Left lung (tissue), 14 donors: ENCODE measurements at places on chromosomes 16 and 17. TPM values are rescaled to one million over a fixed set of nuclear protein-coding genes. Genes with fewer than 3 reads are reported as not detected.

DNA sequence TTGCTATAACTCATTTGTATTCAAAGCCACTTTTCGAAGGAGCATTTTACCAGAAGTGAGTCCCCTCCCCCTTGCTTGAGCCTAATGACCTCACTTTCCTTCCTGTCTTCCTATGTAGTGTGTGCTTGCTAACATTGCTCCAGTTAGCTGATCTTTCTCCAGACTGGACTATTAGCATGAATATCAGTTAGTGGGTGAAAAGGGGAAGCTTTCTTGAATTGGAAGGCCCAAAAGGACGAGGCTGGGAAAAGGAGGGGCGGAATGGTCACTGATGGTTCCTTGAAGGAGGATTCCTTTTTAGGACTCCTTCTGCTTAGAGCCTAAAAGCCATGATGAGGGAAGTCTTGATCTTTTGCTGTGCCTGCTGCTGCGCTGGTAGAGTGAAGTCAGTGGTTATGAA is 11.9 kb downstream of the MAP3K3 start:
- DNase-seq = no peak

DNA sequence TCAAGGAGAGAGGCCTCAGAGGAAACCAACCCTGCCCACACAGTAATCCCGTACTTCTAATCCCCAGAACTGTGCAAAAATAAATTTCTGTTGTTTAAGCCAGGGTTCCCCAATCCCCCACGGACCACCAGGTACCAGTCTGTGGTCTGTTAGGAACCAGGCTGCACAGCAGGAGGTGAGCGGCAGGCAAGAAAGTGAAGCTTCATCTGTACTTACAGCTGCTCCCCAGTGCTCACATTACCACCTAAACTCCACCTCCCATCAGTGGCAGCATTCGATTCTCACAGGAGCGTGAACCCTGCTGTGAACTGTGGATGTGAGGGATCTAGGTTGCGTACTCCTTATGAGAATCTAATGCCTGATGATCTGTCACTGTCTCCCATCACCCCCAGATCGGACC is 101.1 kb upstream of the CDC42EP4 start:
- DNase-seq = no peak

- DNase-seq = no peak
Measured at GRCh38 chr17:49093131-49093530, 39.4 kb upstream of the B4GALNT2 start.

GRCh38 chr17:4833941-4834680 is 971 bp downstream of the MINK1 start:
- peak; percentile 77 for DNase-seq

DNA sequence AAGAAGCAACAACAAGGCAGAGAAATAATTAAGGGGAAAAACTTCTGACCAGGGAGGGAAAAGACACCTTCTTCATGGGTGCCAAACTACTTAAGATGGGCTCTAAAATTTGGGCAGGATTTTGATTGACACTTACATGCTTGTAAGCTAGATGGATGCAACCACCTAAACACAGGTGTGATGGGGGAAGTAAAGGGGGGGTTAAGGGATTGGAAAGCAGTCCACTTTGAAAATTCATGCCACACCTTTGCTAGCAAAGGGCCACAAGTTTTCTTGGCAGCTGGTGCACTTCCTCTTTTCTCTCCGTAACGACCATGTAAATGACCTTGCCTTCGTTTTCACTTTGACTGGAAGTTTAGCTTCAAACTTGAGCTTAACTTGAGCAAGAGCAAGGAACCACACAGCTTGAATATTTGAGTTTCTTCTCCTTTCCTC is 14.3 kb upstream of the PRKAR1A start:
- no peak for DNase-seq

Gene CCT6B
- 0.58 TPM for total RNA-seq

GRCh38 chr17:82246365-82247181 is 17.7 kb downstream of the SLC16A3 start:
- DNase-seq = no peak

DNA sequence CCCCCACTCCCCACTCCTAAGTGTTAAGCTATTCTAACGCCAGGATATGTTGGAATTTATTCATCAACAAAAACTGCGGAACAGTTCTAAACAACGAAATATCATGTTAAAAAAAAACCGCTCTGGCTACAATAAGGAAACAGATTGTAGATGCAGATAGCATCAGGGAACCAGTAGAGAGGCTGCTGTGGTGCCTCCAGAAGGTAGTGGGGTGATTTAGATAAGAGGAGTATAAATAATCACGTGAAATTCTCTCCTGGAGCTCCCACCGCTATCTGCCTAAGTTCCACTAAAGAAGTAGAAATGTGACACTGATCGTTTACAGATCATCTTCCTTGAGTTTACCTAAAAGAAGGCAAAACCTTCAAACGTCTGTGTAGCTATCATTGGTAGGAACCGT is 8.0 kb downstream of the AHSP start:
- no peak for DNase-seq

Gene SGCA
- 18.5 TPM for total RNA-seq

DNA sequence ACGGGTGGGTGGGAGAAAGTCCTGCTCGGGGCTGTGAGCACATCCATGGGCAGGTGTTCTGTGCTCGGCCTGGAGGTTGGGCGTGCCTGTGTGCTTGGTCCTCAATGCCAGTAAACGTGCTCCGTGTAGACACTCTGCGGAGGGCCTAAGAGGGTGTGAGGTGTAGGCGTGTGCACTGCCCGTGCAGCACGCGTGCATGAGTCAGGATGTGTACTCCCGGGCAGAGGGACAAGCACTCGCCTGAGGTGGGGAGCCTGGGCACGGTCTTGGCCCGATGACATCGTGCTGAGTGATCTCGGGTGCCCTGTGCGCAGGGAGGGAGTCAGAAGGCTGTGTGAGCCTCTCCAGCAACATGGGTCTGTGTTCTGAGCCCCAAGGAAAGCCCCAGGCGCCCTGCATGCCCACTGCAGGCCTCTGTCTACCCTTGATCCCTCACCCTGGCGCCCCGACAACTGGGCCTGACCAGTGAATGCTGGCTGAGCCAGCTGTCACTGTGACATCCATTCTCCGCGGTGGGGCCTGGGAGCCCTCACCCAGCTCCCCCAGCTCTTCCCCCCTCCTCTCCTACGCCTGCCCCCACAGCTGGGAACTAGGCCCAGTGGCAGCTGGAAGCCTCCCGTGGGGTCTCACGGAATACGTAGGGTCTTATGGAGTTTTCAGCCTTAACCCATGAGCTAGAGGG is 23.5 kb upstream of the NXPH3 start:
- no peak for DNase-seq

DNA sequence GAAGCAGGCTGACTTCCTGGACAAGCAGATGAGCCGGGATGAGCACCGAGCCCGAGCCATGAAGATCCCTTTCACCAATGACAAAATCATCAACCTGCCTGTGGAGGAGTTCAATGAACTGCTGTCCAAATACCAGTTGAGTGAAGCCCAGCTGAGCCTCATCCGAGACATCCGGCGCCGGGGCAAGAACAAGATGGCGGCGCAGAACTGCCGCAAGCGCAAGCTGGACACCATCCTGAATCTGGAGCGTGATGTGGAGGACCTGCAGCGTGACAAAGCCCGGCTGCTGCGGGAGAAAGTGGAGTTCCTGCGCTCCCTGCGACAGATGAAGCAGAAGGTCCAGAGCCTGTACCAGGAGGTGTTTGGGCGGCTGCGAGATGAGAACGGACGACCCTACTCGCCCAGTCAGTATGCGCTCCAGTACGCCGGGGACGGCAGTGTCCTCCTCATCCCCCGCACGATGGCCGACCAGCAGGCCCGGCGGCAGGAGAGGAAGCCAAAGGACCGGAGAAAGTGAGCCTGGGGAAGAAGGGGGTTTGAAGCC is 11.0 kb downstream of the NFE2L1 start:
- DNase-seq = no peak

GRCh38 chr17:68849673-68850610 is 105.2 kb downstream of the ABCA8 start:
- DNase-seq = no peak

- no peak for DNase-seq
Measured at GRCh38 chr16:68900009-68900408, 56.7 kb downstream of the TANGO6 start.

DNA sequence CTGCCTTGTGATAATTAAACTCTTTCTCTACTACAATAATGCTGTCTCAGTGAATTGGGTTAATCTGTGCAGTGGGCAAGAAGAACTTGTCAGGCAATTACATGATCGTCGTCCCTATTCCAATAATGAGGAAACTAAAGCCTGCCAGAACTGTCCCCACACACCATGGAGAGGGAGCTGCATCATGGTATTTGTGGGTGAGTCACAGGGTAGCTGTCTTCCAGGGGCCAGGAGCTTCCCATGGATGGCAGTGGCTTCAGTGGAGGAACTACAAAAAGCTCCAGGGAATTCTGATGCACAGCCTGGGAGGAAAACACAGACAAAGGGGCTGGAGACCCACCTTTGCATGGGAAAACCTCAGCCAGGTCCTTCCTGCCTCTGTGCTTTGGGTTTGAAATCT is 83.3 kb upstream of the C16orf82 start:
- no peak for DNase-seq

- DNase-seq = no peak
Measured at GRCh38 chr16:27547134-27547533, 2.6 kb downstream of the GTF3C1 start.
